ENCODE measurements at places on chromosomes 16 and 17. TPM values are rescaled to one million over a fixed set of nuclear protein-coding genes. Genes with fewer than 3 reads are reported as not detected.

Gene SPAG7
- total RNA-seq, result 53.2 TPM

Gene KCNH4
- total RNA-seq, result under 0.01 TPM

Gene FDXR
- total RNA-seq, result 19.3 TPM

Gene MSLN
- total RNA-seq, result 0.17 TPM

Gene CSF3
- total RNA-seq, result not detected

Gene ZC3H7A
- 48.2 TPM for total RNA-seq

Gene TM4SF5
- not detected for total RNA-seq

Gene SLC16A6
- 0.54 TPM for total RNA-seq

Gene HBQ1
- total RNA-seq, result 0.17 TPM

Gene EDC4
- 43.3 TPM for total RNA-seq

Gene XPO6
- 54.3 TPM for total RNA-seq

Gene CCL5
- 0.33 TPM for total RNA-seq

Gene PIGQ
- total RNA-seq, result 15.1 TPM

Gene ASIC2
- 0.34 TPM for total RNA-seq

Gene CAPNS2
- total RNA-seq, result 0.11 TPM

Gene TNFRSF12A
- 30.8 TPM for total RNA-seq

Gene ITGAX
- total RNA-seq, result not detected

Gene PRSS21
- total RNA-seq, result 0.65 TPM

Gene ASB16
- total RNA-seq, result not detected

Gene CDH3
- total RNA-seq, result not detected

Gene CBFA2T3
- total RNA-seq, result under 0.01 TPM

Gene MYH13
- total RNA-seq, result not detected
